A375 (cell line): ENCODE measurements at places on chromosomes 1 and 21. TPM values are rescaled to one million over a fixed set of nuclear protein-coding genes. Genes with fewer than 3 reads are reported as not detected.

Gene PERM1
- 0.27 and 0.38 TPM in 2 replicates for total RNA-seq

Gene PAPPA2
- total RNA-seq = 0.24 and 0.26 TPM in 2 replicates

Gene DNAJC28
- 0.11 and 0.37 TPM in 2 replicates for total RNA-seq

Gene PRR9
- total RNA-seq = not detected in 2 replicates

Gene MSH4
- 0.04 and 0.08 TPM in 2 replicates for total RNA-seq

Gene NES
- 47.5 and 50.1 TPM in 2 replicates for total RNA-seq

Gene SASS6
- 10.3 and 10.5 TPM in 2 replicates for total RNA-seq

Gene ICOSLG
- 0.26 and 0.27 TPM in 2 replicates for total RNA-seq

Gene CHI3L2
- 0.34 and 0.38 TPM in 2 replicates for total RNA-seq

Gene TPRG1L
- 4.6 and 6.0 TPM in 2 replicates for total RNA-seq

Gene CFH
- 2.4 and 2.8 TPM in 2 replicates for total RNA-seq

Gene GSTM5
- total RNA-seq = not detected in 2 replicates

Gene ZBTB37
- 5.2 and 5.4 TPM in 2 replicates for total RNA-seq

Gene UTS2
- total RNA-seq = not detected in 2 replicates

Gene SELP
- not detected in 2 replicates for total RNA-seq

Gene GIPC2
- not detected in 2 replicates for total RNA-seq

Gene GPR3
- total RNA-seq = 7.2 and 9.1 TPM in 2 replicates

Gene SUSD4
- total RNA-seq = 0.13 and 0.26 TPM in 2 replicates

Gene NLRP3
- total RNA-seq = 0.53 and 2.0 TPM in 2 replicates

Gene RGSL1
- not detected in 2 replicates for total RNA-seq

Gene HPCA
- total RNA-seq = not detected in 2 replicates

Gene TP73
- 4.5 and 7.4 TPM in 2 replicates for total RNA-seq

Gene C1orf87
- not detected in 2 replicates for total RNA-seq

Gene ARHGEF16
- total RNA-seq = 0.05 TPM in 1 of 2 replicates, not detected in the other

Gene OLFML3
- 0.53 and 0.90 TPM in 2 replicates for total RNA-seq

Gene OR2T11
- not detected in 2 replicates for total RNA-seq

Gene SPATA46
- total RNA-seq = not detected in 2 replicates

Gene PTPRU
- 4.9 and 5.9 TPM in 2 replicates for total RNA-seq

Gene ITLN2
- total RNA-seq = 0.15 TPM in 1 of 2 replicates, not detected in the other

Gene PLPPR4
- 0.04 TPM in 1 of 2 replicates, not detected in the other for total RNA-seq

Gene RORC
- 0.38 TPM in 1 of 2 replicates, not detected in the other for total RNA-seq

Gene HSD17B7
- total RNA-seq = 7.3 and 15.7 TPM in 2 replicates

Gene ZNF695
- 10.7 and 17.2 TPM in 2 replicates for total RNA-seq

Gene PTPN14
- 32.2 and 41.7 TPM in 2 replicates for total RNA-seq

Gene ETV3L
- not detected in 2 replicates for total RNA-seq

Gene OR2L5
- total RNA-seq = 0.08 TPM in 1 of 2 replicates, not detected in the other

Gene ZBTB7B
- 20.9 and 21.1 TPM in 2 replicates for total RNA-seq

Gene DCST1
- total RNA-seq = not detected in 2 replicates

Gene MAP10
- 0.49 and 0.56 TPM in 2 replicates for total RNA-seq

Gene AGRN
- total RNA-seq = 94.2 and 99.7 TPM in 2 replicates

Gene GBP3
- total RNA-seq = 1.1 and 2.0 TPM in 2 replicates

Gene TEX38
- total RNA-seq = not detected in 2 replicates

Gene WDR64
- total RNA-seq = not detected in 2 replicates

Gene NECTIN4
- total RNA-seq = 0.27 and 1.2 TPM in 2 replicates

Gene KCNK2
- 0.50 and 0.72 TPM in 2 replicates for total RNA-seq

Gene RNU1-4
- under 0.01 TPM in 2 replicates for total RNA-seq

Gene ZNF678
- 8.4 and 9.8 TPM in 2 replicates for total RNA-seq

Gene NTNG1
- total RNA-seq = 4.6 and 4.9 TPM in 2 replicates

Gene UMODL1
- not detected in 2 replicates for total RNA-seq

Gene ANKRD34A
- 2.0 and 2.5 TPM in 2 replicates for total RNA-seq

Gene NFASC
- total RNA-seq = 3.4 and 4.6 TPM in 2 replicates

Gene SLC45A1
- total RNA-seq = 0.57 and 0.85 TPM in 2 replicates

Gene WNT4
- not detected in 2 replicates for total RNA-seq

Gene IVL
- 0.08 TPM in 1 of 2 replicates, not detected in the other for total RNA-seq

Gene APCS
- not detected in 2 replicates for total RNA-seq

Gene RBM34
- total RNA-seq = 102 and 107 TPM in 2 replicates

Gene VANGL2
- total RNA-seq = 1.3 and 1.4 TPM in 2 replicates

Gene TFF3
- 0.40 and 2.5 TPM in 2 replicates for total RNA-seq
